NCI-H1105 (cell line): ENCODE measurements at places on chromosomes 11 and 22.

DNA sequence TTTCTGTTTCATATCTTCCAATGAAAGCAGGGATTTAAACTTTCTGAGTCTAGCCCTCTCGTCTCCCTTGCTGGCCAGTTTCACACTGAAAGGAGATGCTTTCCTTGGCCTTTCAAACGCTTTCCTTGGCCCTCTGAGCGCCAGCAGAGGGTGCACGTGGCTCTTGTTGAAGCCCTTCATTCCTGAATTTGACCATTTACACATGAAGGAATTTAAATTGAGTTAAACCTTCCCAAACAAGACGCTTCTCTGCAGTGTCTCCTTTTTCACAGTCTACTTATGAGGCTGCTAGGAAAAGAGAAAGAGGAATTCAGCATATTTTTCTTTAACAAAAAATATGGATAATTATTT, 21.6 kb downstream of the NNMT start:
- no peak for DNase-seq

GRCh38 chr11:44179173-44179572, 83.7 kb downstream of the EXT2 start:
- no peak for DNase-seq

DNA sequence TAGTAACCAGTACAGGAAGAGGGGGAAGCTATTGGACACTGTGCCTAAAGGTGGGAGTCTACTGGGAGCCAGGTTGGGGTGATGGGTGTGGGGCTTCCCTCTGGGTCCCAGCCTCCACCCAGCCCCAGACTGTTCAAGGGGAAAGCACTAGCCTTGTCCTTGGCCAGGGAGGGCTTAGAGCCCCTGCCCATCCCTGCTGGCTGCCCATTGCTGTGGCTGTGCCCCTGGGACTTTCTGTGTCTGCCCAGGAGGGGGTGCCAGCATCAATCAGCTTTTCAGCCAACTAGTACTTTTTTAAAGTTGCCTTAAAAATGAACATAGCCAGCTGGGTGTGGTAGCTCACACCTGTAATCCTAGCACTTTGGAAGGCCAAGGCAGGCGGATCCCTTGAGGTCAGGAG, 19.9 kb downstream of the INCENP start:
- DNase-seq, result no peak

DNA sequence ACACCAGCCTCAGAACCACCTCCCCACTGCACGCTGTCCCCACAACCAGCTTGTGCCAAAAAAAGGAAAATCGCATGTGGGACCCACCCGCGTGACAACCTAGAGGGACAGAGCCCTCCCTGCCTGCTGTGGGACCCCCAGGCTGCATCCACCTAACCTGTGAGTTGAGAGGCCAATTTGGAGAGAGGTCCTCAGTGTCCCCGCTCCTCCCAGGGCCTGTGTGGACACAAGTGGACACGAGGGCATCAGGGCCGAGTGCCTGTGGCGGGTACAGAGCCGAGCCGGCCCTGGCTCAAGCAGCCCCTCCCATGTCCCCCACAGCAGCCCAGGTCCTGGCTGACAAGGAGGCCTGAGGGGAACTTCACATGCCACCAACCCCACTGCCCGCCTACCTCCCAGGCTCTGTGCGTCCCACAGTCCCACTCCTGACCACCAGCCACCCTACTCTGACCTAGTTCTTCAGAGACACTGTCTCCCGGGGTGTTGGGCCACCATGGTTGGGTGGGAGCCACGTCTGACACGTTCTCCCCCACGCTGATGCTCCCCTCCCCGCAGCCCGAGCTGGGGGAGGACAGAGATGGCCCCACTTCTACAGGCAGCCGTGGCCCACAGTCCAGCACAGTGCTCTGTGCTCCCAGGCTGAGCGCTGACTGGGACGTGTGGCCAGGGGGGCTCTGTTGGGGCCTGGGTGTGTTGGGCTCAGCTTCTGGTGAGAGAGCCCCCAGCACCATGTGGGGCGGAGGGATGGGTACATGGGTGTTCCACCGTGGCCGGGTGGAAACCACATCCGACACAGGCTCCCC, 19.2 kb downstream of the SELENOO start:
- no peak for DNase-seq

DNA sequence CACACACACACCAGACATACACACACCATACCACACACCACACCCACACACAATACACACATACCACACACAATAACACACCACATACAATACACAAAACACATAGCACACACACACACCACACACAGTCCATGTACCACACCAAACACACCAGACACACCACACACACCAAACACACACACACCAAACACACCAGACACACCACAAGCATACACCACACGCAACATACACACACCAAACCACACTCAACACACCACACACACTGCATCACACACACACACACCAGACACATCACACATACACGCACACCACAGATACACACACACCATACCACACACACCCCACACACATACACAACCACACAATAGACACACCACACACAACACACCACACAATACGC, 54.8 kb downstream of the IGSF9B start:
- no peak for DNase-seq

DNA sequence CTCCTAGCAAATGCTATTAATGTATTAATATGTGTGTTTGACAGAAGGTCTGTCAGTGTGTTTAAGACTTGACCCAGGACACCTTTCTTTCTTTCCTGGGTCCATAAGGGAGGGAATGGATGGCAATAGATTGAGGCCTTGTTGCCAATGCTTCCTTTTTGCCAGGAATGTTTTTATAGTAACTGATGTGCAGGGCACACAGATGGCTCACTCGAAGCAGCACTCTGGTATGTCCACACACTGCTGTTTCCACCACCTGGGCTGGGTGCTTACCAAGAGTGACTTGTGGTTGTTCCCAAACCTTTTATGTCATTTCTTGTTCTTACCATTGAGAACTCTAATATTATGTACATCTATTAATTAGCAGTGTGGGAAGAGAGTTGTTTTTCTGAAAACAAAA, 396.9 kb upstream of the SYN3 start:
- DNase-seq, result no peak

- DNase-seq, result no peak
Observed at GRCh38 chr11:20103281-20103680, 57.0 kb downstream of the DBX1 start.
